ENCODE measurements at places on chromosomes 1 and 21. TPM values are rescaled to one million over a fixed set of nuclear protein-coding genes. Genes with fewer than 3 reads are reported as not detected.

DNA sequence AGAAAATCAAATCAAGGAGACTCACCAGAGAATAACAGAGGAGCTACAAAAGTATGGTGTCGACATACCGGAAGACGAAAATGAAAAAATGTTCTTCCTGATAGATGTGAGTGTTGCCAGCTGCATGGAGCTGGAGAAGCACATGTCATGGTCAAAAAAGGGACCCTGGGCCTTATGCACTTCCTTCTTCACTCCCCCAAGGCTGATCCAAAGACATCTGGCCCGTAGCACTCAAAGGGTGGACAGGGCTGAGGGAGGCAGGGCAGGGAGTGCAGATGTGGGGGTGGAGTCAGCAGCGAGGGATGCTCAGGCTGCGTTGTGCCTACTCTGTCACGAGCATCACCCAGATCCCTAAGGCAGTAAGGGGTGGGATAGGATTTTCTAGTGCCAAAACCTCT lies 19.4 kb downstream of the MX1 start:
- DNase-seq: no peak

The AMPD1 gene
- total RNA-seq: 0.30 TPM

The LRRC39 gene
- 90.7 TPM for total RNA-seq

DNA sequence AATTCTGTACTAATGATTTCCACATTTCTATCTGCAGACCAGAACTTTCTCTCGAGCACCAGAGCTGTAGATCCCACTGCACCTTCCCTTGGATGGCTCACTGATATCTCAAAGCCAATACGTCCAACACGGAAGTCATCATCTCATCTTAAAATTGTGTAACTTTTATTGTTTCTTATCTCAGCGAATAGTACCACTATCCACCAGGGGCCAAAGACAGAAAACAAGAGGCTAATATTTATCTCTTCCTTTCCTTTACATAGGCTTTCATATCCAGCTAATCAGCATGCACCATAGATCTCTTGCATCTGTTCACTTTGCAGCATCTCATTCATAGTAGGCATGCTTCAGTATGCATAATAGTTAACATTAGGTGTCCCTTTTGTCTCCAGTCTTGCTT lies 303.6 kb downstream of the PTPRC start:
- no peak for DNase-seq

DNA sequence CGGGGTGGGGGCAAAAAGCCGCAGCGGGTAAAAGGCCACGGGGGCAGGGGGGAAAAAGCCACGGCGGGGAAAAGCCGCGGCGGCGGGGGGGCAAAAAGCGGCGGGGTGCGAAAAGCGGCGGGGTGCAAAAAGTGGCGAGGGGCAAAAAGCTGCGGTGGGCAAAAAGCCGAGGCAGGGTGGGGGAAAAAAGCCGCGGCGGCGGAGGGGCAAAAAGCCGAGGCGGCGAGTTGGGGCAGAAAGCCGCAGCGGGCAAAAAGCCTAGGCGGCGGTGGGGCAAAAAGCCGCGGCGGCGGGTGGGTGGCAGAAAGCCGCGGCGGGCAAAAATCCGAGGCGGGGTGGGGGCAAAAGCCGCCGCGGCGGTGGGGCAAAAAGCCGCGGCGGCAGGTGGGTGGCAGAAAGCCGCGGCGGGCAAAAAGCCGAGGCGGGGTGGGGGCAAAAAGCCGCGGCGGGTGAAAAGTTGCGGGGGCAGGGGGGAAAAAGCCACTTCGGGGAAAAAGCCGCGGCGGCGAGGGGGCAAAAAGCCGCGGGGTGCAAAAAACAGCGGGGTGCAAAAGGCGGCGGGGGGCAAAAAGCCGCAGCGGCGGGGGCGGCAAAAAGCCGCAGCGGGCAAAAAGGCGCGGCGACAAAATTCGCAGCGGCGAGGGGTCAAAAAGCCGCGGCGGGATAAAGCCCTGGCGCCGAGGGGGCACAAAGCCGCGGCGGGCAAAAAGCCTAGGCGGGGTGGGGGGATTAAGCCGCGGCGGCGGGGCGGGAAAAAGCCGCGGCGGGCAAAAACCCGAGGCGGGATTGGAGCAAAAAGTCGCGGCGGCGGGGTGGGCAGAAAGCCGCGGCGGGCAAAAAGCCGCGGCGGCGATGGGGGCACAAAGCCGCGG lies 3901.2 kb downstream of the SRGAP2C start:
- no peak for DNase-seq

The NTPCR gene
- total RNA-seq: 47.1 TPM

The CACNA1S gene
- 0.19 TPM for total RNA-seq

GRCh38 chr1:245871191-245871590 lies 635.9 kb downstream of the SMYD3 start:
- DNase-seq: no peak

The CFHR4 gene
- not detected for total RNA-seq

DNA sequence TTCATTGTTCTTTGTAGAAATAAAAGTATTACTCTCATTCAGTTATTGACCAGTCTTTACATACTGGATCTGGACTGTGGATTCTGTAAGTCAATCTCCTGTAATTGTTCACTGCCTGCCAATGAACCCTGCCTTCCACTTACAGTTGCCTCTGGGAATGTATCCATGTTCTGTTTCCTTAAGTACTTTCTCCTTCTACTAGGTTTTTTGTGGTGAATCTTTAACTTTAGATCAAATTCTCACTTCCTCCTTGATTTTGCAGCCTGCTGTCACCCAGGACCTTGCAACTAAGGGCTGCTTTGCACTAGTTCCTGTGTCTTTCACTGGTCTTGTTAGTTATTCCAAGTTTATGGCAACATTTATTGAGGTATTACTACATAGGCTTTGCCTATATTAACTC lies 28.2 kb upstream of the ANKRD13C start:
- DNase-seq: no peak

DNA sequence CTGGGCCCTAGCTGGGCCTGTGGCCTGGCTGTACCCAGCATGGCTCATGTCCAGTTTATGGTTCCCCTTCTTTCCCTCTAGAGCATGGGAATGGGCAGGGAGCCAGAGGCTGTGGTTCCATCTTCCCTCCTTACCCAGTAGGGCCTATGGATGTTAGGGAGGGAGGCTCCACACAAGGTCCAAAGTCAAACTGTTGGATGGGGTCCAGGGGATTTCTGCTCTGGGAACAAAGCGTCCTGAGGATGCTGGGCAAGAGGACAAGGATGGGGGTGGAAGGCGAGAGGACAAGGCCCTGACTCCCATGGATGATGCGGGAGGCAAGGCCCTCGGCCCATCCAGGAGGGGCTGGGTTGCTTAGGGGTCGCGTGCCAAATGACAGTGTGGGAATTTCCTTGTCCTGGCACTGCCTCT lies 17.3 kb downstream of the CSF1 start:
- peak; percentile 82 for DNase-seq

- DNase-seq: no peak
Observed at GRCh38 chr1:168470901-168471431, 72.8 kb downstream of the XCL2 start.

DNA sequence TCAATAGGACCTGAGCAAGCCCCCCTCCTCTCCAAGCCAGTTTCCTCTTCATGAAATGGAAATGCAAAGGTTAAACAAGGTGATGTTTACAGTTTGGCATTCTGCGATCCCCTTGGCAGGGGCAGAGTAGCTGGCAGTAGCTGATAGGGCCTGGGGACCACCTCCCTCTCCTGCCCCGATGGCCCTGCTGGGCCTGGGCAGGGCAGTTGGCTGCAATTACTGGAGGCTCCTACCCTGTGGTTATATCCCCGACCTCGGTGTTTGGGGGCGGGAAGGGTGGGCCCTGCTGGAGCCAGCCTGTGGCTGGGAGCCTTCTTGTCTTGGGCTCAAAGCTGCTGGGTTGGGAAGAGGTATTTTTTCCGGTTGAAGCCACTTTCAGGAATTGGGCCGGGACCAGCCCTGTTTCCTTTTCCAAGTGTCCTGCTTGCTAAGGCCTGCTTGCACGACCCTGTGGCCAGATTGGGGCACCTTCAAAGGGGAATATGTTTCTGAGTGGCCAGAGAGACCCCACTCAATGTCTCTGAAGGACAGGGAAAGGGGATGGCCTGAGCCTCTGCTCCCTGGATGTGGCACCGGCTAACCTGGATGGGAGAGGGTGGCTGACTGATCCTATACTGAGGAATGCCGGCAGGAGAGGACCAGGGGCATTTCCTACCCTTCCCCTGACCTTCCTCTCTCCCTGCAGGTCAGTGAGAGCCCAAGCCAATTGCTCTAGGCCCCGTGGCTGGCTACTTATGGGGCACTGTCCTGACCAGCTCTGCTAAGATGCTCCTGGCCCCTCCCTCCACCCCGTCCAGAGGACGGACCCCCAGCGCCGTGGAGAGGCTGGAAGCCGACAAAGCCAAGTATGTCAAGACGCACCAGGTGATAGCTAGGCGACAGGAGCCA lies 1.9 kb downstream of the FAM110D start:
- DNase-seq: no peak

The SYT14 gene
- total RNA-seq: 0.03 TPM

DNA sequence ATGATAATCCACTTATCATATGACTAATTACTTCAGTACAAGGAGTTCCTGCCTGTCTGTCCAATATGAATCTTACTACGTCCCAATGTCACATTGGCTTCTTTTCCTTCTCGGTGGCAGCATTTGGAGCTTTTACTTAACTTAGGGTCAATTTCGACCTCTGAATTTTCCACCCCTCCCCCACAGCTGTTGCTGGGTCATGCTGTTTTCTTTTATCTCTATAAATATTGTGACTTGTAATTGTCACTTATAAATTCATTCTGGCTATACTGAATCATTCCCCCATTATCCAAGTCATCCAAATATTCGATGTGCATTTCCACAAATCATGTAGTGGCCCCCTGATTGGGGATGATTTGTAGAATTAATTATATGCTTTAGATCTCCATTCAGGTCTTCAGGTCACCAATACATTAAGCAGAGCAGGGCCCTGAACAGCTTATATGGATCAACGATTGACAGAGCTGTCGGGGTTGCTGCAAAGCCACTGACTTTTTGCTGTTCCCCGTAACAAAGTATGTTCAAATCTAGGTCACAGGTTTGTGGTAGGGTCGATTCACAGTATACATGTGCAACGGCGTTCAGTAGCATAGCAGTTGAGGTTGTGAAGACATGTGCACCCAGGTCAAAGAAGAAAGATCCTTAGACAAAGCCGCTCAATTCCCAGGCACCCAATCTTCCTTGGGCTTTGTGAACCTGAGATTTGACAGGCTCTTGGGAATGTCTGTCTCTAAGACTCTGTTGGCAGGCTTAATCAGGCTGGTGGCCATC lies 18.3 kb upstream of the RNU1-4 start:
- DNase-seq: no peak

- DNase-seq: no peak
Observed at GRCh38 chr1:234517110-234517802, 38.3 kb upstream of the TARBP1 start.
